Stimulated activated CD8-positive, alpha-beta memory T cell treated with anti-CD3 and anti-CD28 coated beads, Interleukin-4, amount 100 ng/mL, for 1 hour (primary cell): ENCODE measurements at places on chromosomes 5 and 9.

GRCh38 chr9:90722071-90722470 is 79.4 kb upstream of the DIRAS2 start:
- no peak for DNase-seq

- no peak for DNase-seq
These were observed 29.5 kb upstream of the PCA3 start for GRCh38 chr9:76734716-76735115.

- no peak for DNase-seq
These were observed 18.3 kb downstream of the LIFR start for GRCh38 chr5:38538161-38538560.

DNA sequence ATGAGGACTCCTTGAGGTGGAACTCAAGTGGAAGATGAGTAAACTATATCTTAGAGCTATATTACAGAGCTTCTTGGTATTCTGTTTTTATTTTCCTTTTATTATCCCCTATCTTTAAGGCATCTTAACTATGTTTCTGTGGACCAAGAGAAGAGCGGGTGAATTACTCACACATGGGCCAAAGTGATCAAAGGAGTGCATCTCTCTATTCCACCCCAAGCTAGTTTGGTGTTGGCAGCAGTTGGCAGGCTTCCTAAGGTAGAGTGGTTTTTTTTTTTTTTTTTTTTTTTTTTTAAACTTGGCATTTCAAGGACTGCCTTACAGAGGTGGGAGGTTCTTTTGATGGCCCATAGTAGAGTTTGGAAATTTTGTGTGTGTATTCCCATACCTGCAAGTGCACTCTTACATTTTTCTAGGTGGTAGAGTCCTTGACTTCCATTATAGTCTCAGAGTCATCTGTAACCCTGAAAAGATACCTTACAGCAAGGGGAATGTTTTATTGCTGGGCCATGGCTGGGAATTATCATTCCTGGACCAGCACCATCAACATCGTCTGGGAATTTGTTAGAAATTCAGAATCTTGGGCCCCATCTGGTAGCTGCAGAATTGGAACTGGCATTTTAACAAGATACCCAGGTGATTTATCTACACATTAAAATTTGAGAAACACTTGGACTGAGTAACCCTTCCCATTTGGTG is 51.0 kb downstream of the ARHGAP26 start:
- DNase-seq: no peak

DNA sequence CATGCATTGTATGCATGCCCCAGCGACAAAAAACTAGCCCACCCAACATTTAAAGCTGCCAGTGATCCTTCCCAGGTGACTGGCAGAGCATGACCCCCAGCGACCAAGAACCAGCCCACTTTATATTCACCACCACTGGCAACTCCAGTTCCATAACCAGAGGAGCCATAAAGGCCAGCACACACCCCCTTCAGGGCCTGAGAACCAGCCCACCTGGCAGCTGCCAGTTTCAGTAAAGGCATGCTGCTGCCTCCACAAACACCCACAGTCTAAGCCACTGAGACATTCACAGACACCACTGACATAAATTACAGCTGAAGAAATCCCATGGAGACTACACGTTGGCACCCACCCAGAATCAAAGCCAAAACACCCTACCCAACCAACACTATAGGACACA is 46.9 kb upstream of the RGS7BP start:
- no peak for DNase-seq

DNA sequence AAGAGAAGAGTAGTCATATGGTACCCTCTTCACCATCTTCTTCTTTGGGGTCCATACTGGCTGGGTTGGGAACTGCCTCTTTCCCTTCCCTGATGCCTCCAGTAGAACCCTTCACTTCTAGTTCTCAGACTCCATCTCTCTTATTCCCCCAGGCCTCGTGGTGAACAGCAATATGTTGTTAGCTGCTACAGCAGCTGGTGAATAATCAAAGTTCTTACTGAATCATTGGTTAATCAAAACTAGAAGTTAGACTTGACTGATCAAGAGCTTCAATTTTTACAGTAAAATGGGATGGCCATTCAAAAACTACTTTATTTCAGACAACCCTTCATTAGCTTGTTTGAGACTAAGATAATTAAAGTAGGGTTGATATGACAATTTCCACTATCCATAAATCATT is 190.9 kb upstream of the GNA14 start:
- DNase-seq: no peak

GRCh38 chr9:16070455-16071145 is 517.8 kb downstream of the CCDC171 start:
- DNase-seq: no peak

- no peak for DNase-seq
These were observed 16.9 kb upstream of the PFDN1 start for GRCh38 chr5:140319833-140320232.

DNA sequence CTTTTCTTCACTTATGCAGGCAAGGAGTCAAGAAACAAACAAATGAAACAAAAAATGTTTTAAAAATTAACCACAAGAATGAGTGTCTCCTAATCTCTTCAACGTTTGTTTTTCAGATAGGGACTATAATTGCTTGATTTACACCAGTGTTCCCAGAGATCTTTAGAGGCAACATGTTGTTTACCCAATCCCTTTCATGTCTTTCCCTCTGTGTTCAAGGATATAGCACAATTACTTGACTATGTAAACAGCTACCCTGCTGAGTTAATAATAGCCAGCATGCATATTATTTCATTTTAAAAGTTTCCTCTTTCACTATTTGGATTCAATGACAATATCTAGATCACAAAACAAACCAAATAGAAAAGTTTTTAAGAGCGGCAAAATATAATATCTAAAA is 25.1 kb upstream of the SHISAL2B start:
- no peak for DNase-seq

DNA sequence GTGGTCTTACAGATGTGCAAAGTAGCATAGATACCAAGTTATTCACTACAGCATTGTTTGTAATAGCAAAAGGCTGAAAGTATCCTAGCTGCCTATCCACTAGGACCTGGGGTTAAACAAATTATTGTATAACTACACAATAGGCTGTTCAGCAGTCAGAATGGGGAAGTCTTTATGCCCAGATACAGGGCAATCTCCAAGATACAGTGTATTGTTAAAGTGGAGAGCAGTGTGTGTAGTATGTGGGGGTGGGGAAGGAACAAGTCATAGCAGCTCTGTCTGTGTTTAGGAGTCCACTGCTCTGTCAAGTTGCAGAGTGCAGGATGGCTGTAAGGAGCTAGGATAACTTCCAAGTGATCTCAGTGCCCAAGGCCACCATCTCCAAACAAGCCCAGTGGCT is 5.5 kb downstream of the PCYOX1L start:
- no peak for DNase-seq

GRCh38 chr9:68953771-68954170 is 60.1 kb downstream of the PRKACG start:
- DNase-seq: no peak

- no peak for DNase-seq
These were observed 81.0 kb downstream of the ESM1 start for GRCh38 chr5:54904425-54904824.

DNA sequence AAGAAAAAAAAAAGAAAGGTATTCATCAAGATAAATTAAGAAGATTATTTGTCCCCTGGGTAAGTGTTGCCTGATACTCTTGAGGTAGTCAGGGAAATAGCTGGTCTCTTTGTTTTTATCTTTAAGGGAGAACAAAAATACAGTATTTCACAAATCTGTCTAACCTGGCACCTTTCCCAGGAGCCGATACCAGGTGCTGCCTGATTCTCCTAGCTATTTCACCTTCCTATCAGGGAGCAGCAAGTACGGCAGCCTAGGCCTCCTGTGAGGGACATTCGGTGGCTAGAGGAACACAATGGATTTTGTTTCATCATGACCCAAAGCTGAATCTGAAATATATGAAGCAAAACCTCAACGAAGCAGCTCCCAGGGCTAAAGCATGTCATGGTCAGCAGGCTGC is 86.0 kb downstream of the TARS1 start:
- DNase-seq: no peak

DNA sequence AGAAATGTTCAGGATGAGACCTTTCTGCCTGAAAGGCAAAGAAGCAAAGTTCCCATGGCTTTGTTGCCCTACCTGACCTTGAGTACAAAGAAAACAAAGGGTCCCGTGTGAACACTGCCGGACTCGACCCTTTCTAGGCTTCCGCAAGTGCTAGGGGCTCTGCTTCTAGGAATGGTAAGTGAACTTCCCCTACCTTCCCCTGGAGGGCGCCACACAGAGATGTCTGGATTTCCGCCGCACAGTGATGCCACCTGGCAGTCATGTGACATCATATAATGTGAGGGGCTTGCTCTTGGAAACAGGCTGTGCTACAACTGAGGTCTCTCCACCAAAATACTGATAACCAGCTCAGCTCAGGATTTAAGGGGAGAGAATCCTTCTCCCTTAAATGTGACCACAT is 56.6 kb downstream of the HSD17B3 start:
- no peak for DNase-seq

DNA sequence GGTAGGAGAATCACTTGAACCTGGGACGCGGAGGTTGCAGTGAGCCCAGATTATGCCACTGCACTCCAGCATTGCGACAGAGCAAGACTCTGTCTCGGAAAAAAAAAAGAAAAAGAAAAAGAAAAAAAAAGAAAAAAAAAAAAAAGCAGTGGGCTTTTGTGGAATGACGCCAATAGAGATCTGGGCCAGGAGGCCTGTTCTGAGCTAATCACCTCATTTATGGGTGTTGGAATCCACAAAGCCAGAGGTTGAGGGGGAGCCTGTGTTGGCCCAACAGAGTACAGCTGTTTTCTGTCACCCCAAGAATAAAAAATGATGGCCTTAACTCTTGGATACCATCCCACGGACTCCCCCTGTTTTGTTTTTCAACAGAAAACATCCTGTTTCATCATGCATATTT is 18.5 kb downstream of the OSTF1 start:
- DNase-seq: no peak

GRCh38 chr5:155884041-155884440 is 442.9 kb upstream of the SGCD start:
- DNase-seq: no peak

GRCh38 chr9:131487621-131488031 is 15.1 kb upstream of the POMT1 start:
- DNase-seq: no peak

DNA sequence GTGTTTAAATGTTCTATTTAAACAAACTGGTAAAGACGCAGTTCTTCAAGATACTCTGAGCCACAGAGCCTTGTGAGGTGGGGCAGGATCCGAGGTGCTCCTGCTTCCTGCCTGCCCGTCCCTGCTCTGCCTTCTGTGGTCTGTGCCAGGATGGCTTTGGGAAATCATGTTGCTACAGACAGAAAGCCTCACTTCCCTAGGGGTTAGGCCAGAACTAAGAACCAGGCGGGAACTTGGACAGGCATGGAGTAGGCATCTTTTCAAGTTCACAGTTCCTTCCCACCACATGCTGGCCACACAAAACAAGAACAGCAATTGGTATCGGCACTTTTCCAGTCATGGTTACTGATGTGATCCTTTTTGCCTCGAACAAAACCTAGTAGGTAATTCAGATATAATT is 67.7 kb upstream of the SPOCK1 start:
- no peak for DNase-seq

GRCh38 chr9:111386386-111386785 is 56.4 kb upstream of the OR2K2 start:
- no peak for DNase-seq

GRCh38 chr5:101271416-101271815 is 368.3 kb upstream of the ST8SIA4 start:
- DNase-seq: no peak
